Occipital lobe (tissue), 3 donors: ENCODE measurements at places on chromosomes 16 and 17.

GRCh38 chr17:43791589-43791988 is 11.4 kb downstream of the CFAP97D1 start:
- no peak for DNase-seq

- no peak for DNase-seq
These were observed 3.2 kb downstream of the UBALD1 start for GRCh38 chr16:4611337-4612021.

- DNase-seq, result no peak
These were observed 8.9 kb upstream of the SEZ6 start for GRCh38 chr17:29014716-29015115.

- DNase-seq, result no peak
These were observed 54.2 kb upstream of the TRAP1 start for GRCh38 chr16:3771513-3771912.

- no peak for DNase-seq
These were observed 26.4 kb downstream of the MLYCD start for GRCh38 chr16:83925095-83925905.
